H4 (cell line): ENCODE measurements at places on chromosomes 13 and 19. TPM values are rescaled to one million over a fixed set of nuclear protein-coding genes. Genes with fewer than 3 reads are reported as not detected.
A peak's percentile ranks its signal among the peaks of the same experiment; 100 is the strongest.

DNA sequence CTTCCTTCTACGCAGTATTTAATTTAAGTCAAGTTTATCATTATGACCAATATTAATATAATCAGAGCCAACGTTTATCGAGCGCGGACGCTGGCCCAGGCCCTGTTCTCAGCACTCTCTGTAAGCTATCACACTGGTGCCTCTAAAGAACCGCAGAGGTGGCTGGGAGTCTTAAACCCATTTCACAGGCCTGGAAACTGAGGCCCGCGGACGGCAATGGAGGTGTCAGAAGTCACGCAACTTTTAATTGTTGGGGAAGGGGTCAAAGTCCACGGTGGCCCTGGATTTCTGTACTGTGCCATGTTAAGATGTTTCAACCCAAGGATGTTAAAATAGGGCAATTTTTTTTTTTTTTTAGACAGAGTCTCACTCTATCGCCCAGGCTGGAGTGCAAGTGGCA is 8.8 kb downstream of the PTPRS start:
- DNase-seq, result no peak

GRCh38 chr13:112898621-112899280 is 70.3 kb upstream of the MCF2L start:
- no peak for DNase-seq

CADM4 gene
- 2.2 and 5.4 TPM in 2 replicates for total RNA-seq

DNA sequence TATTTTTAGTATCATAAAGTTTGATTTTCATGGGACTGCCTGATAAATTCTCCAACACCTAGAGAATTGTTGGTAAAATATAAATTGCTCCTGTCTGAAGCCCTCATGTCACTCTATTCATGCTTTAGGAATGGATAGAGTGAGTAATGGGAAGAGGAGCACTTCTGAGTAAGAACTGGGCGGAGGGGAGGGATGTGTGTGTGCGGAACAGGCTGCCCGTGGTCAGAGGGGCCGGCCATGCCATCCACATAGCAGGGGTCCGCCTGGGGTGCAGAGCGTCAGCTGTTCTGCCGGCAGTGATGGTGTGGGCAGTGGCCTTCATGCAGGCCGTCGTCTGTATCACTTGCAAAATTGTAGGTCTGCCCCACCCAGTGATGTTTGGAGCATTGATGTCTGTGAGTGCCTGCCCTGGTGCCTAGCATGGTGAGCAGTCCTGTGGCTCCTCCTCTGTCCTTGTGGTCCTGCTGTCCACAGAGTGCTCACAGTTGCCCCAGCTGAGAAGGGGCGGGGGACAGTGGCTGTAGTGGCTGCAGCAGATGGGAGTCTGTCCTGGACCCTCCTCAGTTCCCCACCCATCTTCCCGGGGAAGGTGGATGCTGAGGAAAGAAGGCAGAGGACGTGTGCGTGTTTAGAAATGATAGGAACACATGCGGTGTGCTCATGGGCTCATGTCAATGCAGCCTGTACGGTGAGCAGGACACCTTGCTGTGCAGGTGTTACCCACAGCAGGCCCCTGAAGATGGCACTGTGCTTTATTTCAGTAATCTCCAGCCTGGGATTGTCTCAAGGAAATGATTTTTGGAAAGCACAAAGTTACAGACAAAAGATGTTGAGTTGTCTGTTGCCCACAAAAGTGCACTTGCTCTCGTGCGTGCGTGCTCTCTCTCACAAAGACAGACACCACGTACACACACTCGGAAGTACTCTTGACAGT is 49.4 kb upstream of the TEX29 start:
- no peak for DNase-seq

ZNF628 gene
- 1.4 and 3.9 TPM in 2 replicates for total RNA-seq

DNA sequence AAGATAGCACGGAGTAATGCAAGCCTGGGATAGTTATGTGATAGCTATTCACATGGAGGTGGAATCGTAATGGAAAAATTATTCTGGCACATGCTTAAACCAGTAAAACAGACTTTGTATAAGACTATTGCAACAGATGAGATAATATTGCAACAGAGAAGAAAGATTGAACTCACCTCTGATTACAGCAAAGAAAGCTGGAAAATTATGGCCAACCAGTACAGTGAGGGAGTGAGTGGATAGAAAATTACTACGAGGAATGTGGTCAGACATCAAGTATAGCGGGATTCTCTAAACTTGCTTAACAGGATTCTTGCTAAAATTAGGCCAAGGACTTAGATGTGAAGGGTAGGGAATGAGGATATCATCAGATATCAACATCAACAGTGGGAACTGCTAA is 397.6 kb upstream of the KLHL1 start:
- no peak for DNase-seq

GRCh38 chr19:11528551-11529341 is at the start of gene ECSIT:
Gene ECSIT, minus strand, starts transcription at chr19:11529134. Its CDS starts 9,964 bp downstream, at chr19:11519170.
- peak; percentile 98 for DNase-seq

DNA sequence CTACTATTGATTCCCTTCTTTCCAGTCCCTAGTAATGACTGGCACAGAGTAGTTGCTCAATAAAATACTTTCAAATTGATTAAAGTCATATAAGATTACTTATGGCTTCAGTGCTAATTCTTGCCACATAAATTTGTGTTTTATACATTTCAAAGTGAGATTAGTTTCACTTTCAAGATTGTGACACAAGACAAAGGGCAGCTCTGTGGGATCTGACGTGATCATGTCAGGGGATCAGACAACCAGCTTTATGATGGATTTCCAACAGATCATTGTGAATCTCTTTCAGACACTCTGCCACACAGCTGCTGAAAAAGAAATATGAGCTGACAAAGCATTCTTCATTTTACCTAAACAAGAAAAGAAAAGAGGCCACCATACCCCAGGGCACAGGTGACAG is 73.4 kb upstream of the POMP start:
- no peak for DNase-seq

DNA sequence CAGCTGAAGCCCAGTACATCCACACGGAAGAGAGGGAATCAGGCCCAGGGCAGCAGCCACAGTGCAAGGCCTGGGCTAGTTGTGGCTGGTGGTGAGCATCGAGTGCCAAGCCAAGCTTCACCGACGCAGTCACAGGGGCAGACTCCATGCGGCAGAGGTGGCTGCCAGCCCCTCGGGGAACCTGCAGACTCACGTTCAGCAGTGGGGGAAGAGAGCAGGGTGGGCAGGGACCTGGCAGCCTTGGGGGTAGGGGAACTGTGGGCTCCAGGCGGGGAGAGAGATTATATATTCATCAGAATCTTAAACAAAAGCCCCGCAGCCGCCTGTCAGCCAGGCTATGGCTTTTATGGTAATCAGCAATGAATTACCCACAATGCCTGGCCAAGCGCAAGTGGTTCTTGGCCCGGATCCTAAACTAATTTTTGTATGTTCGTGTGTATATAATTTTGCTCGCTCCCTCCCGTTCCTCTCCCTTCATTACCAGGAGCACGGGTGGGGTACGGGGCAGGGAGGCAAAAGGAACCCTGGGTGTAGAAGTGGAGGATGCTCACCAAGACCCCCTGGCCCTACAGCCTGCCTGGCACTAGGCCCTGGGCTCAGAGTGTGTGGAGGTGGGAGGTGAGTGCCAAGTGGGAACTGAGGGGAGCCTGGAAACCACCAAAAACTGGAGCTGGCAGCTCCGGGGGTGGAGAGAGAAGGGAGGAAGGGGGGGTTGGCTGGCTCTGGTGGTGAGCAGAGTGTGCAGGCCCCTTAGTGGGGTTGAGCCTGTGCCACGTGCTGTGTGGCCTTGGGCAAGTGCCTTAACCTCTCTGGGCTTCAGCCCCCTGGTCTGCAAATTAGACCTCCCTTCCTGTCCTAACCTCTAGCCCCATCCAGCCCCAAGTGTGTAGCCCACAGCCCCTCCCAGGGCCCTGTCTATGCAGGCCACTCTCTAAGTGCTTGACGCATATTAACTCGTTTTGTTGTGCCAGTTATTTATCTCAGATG is 31.9 kb downstream of the PTPRS start:
- peak; percentile 51 for DNase-seq

- no peak for DNase-seq
Measured at GRCh38 chr13:113207460-113207859, 1.0 kb downstream of the PCID2 start.

NLRP4 gene
- total RNA-seq, result 4.7 and 7.9 TPM in 2 replicates

GRCh38 chr19:42158926-42159325 is 26.7 kb upstream of the POU2F2 start:
- DNase-seq, result no peak

SMIM44 gene
- not detected in 2 replicates for total RNA-seq

FFAR1 gene
- not detected in 2 replicates for total RNA-seq

- DNase-seq, result no peak
Measured at GRCh38 chr13:36880961-36881360, 39.1 kb downstream of the SMAD9 start.

MBD3L2 gene
- total RNA-seq, result not detected in 2 replicates
